Type B pancreatic cell (in vitro differentiated cells): ENCODE measurements at places on chromosomes 1 and 21. TPM values are rescaled to one million over a fixed set of nuclear protein-coding genes. Genes with fewer than 3 reads are reported as not detected.

GRCh38 chr1:18285538-18285924 lies 177.9 kb downstream of the IGSF21 start:
- peaks cover 46% of the 10 kb centered on the region for H3K27me3 ChIP-seq
- peaks cover 12% of the 10 kb centered on the region for H3K4me1 ChIP-seq
- no peak overlapping the region for H3K27ac ChIP-seq
- H3K4me3 ChIP-seq = no peak overlapping the region
- H3K36me3 ChIP-seq = no peaks in the 10 kb centered on the region
- no peak for DNase-seq

The NUDT4B gene
- 1.3 TPM in 1 of 2 replicates, not detected in the other for total RNA-seq

DNA sequence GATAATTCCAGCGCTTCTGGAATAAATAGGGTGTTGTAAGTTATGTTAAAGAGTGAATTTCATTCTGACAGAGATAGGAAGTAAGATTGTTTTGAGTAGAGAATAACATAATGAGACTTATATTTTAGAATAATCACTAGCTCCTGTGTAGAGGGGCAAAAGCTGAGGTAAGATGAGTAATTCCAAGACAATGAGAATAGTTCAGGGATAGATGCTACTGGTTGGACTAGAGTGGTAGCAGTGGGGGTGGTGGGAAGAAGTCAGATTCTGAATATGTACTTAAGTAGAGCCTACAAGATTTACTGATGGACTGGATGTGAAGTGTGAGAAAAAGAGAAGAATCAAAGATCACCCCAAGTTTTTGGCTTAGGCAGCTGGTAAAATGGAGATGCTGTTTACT lies 23.3 kb upstream of the MOV10 start:
- no peak overlapping the region for H3K4me3 ChIP-seq
- no peak for DNase-seq
- no peaks in the 10 kb centered on the region for H3K4me1 ChIP-seq
- no peak overlapping the region for H3K27ac ChIP-seq
- H3K27me3 ChIP-seq = no peaks in the 10 kb centered on the region

The ADAMTSL4 gene
- 12.5 and 24.6 TPM in 2 replicates for total RNA-seq
